ENCODE measurements at places on chromosomes 3 and 15. TPM values are rescaled to one million over a fixed set of nuclear protein-coding genes. Genes with fewer than 3 reads are reported as not detected.

The CCRL2 gene
- 1.9 TPM for total RNA-seq

The RCN2 gene
- 25.9 TPM for total RNA-seq

The ACOX2 gene
- 8.1 TPM for total RNA-seq

The IQSEC1 gene
- 116 TPM for total RNA-seq

The ADCY5 gene
- 5.2 TPM for total RNA-seq

The PODXL2 gene
- total RNA-seq: 22.0 TPM

The VGLL4 gene
- 38.3 TPM for total RNA-seq

The SNX1 gene
- total RNA-seq: 147 TPM

The HGD gene
- 1.8 TPM for total RNA-seq

Data from adrenal gland (tissue), 19 donors.